A172 (cell line): ENCODE measurements at places on chromosomes 4 and X.

DNA sequence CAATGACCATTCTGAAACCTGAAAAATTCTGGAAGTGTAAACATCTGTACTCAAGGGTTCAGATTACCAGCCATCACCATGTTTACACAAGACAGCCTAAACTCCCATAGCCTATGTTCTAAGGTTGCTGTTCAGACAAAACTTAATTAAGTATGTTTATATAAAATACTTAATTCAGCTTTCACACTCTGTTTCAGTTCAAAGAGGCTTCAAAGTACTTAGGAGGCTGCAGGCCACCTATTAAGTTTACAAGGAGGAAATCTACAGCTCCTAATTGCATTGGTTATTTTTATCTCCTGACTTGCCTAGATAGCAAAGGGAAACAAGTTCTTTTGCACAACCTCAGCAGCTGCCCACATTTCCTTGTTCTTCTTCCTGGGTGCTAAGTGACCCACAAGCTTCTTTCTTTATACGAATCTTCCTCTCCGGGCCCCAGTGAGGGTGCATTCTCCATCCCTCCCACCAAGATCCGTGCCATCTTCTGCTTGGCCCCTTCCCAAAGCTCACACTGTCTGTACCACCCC is 2.0 kb downstream of the GAK start:
- no peak for DNase-seq

DNA sequence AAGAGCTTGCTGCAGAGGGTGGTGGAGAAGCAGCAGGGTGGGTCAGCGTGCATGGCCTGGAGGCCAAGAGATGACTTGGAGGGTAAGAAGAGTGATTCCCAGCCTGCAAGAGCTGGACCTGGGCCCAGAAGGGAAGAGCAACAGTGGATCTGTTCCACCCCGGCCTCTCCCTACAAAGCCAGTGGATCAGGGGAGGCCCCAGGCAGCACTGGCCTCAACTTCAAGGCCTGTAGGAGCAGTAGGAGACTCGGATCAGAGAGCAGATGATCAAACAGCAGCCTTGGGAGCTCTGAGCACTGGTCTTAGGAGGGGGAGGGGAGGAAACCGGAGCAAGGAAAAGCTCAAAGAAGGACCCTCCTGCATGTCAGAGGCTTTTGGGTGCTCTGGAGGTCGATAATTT is 7.6 kb downstream of the L1CAM start:
- DNase-seq: no peak

DNA sequence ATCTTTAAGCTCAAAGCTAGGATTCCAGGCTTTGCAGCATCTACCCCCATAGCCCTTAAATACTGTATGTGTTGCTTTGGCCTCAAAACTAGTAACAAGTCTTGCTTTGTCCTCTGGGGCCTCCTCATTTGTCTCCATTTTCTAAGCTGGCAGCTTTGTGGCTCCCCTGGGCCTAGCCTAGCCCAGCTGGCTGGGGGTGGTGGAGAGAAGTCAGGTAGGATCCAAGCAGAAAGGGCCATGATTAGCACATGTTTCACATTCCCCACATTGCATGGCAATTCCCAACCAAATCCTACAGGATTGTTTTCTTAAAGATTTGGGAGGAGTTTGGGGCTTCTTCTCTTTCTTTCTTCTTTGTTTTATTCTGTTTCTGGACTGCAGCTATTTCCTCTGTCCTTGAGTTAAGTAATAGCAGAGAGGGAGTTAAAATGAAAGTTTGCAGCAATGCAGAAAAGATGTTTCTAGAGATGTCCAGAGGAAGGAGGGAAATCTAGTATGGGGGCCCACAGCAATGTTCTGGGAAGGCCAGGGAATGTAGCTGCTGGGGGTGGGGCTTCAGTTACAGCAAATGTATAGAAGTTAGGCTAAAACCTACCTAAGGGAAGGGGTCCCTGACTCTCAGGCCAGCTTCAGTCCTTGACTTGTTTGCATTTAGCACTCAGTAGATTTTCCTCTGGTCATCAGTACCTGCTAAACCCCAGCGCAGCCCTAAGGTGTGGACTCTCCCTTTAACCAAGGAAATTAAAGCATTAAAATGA is 92.1 kb downstream of the SHROOM4 start:
- DNase-seq: no peak

DNA sequence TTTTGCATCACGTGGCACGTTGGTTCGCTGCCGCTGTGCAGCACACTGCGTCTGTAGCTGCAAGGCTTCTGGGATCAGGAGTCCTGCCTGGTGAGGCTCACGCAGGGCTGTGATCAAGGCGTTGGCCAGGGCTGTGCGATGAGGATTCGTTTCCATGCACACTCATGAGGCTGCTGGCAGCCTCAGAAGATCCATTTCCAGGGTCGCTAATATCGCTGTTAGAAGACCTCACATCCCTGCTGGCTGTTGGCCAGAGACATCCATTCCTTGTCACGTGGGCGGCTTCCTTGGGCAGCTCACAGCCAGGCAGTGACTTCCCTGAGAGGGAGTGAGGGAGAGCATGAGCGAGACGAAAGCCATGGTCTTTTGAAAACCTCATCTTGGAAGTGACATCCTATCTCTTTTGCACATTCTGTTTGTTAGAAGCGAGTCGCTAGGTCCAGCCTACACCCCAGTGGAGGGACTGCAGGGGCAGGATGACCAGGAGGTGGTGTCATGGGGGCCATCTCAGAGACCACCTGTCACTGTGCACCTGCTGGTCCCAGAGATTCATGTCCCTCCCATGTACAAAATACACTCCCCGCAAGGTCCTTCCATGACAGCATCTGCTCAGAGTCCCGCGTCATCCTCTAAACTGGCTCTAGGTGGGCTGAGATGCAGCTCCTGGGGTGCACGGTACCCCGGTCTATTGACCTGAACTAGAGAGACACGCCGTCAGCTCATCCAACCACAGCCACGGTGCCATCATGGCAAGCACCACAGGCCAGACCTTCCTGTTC is 12.2 kb downstream of the RGS12 start:
- no peak for DNase-seq

- no peak for DNase-seq
Observed at GRCh38 chr4:73770917-73771316, 30.5 kb downstream of the CXCL8 start.

DNA sequence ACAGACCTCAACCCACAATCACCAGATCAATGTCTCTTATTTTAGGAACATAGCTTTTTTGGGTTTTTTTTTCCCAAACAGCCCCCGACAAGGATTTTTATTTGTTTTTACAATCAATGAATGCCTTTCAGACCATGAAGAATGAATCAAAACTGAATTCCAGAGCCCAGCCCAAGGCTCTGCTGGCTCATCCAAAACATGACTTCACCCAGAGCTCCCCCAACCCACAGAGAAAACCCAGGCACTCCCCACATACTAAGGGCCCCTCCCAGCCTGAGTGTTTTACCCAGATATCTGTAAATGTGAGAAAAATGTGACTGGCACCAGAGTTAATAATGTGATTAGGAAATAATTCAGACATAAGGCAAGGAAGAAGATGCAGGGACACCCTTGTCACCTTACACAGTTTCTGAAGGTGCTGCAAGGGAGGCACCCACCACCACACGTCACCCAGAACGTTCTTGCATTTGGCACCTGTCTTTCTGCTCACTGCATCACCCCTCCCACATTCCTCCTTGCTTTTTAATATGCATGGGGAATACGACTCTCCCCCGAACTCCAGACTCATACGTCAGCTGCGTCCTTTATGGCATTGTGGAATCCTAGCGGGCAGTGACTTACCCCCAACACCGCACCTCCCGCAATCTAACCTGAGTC is 47.8 kb upstream of the C4orf50 start:
- no peak for DNase-seq

DNA sequence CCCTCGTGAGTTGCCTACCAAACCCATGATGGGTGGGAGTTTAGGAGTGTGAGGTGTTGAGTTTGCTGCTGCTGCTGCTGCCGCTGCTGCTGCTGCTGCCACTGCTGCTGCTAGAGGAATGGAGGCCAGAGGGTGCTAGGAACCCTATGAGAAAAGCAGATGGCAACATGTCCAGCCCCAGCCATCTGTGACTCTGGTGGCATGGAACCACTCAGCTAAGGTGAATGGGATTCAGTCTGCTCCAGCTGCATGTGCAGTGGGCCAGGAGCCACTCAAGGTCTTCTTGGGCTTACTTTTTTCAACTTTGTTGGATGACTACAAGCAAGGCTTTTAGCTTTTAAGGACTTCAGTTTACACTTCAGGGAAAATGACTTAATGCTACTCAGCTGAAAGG is 103.8 kb downstream of the RTL5 start:
- no peak for DNase-seq

DNA sequence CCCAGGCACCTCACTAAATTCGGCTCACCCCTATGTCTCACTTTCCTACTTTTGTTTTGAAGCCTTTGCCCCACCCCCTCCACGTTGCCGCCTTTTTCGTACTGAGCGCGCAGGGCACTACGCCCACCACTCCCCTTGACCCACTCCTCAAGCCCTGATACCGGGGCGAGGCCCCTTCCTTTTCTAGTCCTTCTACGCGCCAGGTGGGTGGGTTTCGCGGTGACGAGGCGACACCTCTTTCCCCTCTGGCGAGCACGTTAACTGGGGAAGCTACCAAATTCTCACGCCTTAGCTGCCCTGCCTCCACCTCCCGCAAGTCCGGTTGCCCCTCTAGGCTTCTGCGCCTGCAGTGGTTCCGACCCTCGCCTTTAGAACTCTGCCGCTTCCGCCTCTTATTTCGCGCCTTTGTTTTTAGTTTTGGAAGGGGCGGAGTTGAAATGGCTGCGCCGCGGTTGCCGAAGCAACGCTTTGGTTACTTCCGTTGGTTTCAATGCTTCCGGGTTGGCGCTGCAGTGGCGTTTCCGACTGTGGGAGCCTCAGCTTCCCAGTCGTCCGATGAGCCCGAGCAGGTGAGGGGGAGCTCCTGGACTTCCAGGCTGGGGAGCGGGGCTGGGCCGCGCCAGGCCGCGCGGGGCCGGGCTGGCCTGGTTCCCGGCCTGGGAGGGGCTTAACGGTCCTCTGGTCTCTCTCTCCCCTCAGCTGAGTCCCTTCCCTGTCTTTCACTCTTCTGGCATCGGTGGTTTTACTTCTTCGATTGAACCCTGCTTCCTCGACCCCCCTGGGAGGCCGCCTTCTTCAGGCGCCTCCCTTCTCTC is at the start of gene SLC25A14:
Gene SLC25A14, plus strand, starts transcription at position 512 of the 815 bp plus-strand sequence. CDS start 360 bp downstream, outside the sequence.
- DNase-seq: peak; percentile 42

GRCh38 chr4:88584471-88584900 is 7.8 kb upstream of the HERC3 start:
- DNase-seq: no peak

- DNase-seq: no peak
Observed at GRCh38 chrX:109190542-109190941, 291.3 kb downstream of the GUCY2F start.

DNA sequence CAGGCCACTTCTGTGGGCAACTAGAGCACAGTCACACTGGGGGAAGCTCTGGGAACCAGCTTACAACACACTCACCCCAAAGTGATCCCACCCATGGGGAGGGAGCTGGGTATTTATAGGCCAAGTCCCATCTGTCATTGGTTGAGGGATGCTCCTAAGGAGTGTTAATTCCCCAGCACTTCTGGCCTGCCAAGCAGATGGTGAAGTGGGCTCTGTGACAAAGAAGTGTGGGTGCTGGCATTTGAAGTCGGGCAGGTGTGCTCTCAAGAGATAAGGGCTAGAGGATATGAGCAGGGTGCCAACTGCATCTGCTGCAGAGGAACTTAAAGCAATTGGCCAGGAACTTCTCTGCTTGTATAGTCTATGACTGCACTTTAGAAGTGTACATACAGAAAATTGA is 30.9 kb downstream of the PTCHD1 start:
- DNase-seq: no peak

GRCh38 chr4:25154594-25155265 is 5.5 kb downstream of the SEPSECS start:
- DNase-seq: no peak

DNA sequence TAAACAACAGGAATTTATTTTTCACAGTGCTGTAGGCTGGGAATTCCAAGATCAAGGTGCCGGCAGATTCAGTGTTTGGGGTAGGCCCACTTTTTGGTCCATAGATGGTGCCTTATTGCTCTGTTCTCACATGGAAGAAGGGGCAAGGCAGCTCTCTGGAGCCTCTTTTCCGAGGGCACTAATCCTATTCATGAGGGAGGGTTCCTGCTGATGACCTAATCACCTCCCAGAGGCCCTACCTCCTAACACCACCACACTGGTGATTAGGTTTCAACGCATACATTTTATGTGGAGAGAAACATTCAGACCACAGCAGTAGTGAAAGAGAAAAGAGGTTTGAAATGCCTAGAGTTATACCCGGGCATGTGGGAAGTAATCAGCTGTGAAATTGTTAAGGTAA is 1.4 kb upstream of the POLA1 start:
- no peak for DNase-seq

- DNase-seq: peak; percentile 34
Observed at GRCh38 chr4:26325191-26325590, 4.4 kb downstream of the RBPJ start.

- no peak for DNase-seq
Observed at GRCh38 chrX:131828482-131828881, 194.6 kb upstream of the STK26 start.

DNA sequence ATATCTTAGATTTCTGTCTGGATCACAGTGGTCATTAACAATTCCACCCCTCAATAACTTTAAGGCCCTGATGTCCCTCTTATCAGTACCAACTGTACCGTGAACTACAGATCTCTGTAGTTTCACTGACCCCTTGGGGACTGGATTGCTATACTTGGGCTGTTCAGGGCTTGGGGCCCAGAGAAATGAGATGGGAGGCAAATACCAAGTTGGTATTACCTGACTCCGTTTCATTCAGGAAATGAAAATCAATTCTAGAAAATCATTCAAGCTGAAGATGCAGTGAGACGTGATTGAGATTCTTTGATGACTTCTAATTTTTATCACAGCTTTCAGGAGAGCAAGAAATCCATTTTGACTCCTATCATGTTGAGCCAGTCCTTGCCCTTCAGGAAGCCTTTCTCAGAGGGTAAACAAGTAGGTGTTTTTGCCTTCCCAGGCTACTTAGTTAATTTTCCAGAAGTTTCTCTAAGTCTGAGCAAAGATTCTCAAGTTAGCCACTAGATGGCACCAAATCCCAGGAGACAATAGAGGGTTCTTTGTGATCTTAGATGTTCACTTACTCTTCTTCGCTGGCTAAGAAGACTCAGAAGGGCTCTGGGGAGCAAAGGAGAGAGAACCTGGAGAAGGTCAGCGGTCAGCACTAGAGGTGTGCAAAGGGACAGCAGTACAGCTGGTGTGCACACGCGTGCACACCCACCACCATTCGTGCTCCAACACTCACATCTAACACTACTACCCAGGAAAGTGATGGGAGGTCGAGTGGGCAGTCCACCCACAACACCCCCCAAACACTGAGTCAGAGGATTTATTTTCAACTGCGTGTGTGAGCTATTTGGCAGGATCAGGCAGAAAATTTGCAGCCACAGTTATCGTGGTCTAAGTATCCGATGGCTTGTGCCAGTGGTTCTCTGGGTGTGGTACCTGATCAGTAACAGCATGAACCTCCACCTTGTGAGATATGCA is 7.4 kb downstream of the HNRNPH2 start:
- peak; percentile 33 for DNase-seq

GRCh38 chr4:47703956-47704355 is 133.9 kb downstream of the CORIN start:
- DNase-seq: no peak

- no peak for DNase-seq
Observed at GRCh38 chr4:122522944-122523343, 66.4 kb upstream of the IL2 start.
